CD8-positive, alpha-beta T cell (primary cell): ENCODE measurements at places on chromosomes 5 and 9.

GRCh38 chr9:28620661-28621060 lies 1047.4 kb upstream of the C9orf72 start:
- DNase-seq, result no peak

GRCh38 chr9:93397661-93398373 lies 53.7 kb upstream of the FAM120A start:
- no peak for DNase-seq

DNA sequence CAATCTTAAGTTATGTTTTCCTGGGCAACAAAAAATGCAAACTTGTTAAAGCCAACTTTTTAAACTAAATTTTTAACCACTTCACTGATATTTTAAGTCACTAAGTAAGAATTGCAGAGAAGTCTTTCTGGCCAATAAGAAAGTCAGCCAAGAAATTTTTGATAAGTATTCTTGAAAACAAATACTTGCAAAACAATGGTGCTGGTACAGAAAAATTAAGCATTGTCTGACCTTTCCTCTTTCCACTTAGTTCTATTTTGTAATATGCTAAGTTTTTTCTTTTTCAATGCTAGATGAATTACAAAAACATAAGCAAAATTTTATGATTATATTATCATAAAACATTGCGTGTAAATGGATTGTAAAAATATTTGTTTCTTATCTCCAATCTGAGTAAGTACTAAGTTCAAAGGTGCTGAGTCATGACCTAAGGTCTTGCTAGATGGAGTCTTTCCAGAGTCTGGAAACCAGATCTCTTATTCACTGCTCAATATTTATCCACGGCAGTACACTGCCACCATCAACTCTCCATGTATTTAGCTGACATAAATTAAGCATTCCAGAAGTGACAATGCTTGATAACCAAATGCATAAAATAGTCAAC lies 139.7 kb downstream of the MEF2C start:
- DNase-seq, result no peak

DNA sequence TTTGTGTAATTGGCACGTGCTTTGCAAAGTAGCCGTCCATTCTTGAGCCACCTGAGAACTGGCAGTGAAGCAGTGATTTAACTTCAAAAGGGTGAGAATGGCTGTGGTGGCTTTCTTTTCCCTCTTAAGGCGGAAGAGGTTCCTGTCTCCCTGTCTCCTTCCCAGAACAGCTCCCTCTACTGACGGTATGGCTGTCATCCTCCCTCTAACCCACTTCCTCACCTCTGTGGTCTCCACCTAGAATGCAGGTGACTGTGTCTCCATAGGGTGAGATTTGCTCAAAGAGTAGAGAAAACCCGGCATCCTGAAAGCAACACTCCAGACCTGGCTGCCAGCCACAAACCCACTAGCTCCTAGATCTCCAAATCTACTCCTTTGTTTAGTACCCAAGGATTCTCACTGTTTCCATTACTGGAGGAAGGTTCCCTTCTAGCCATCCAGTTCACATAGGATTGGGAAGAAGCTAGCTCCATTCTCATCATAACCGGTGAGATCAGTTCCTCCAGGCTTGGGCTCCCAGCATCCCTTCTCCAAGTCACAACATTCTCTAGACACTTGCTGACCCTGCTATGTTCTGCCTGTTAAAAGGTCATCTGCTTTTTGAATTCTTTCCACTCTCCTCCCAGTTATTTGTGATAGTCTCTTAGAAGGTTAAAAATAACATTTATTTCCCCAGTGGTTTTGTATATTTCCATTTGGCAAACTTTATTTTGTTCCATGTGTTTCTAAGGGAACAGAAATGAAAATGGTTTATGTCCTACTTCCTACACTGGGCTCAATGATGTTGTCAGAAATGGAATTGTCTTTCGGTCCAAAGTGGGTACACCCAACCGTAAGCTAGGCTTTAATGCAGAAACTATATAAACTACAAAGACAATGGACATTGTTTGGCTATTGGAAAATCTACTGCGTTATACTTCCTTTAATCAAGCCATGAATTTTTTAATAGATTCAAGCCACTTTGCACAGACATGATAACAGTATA lies 269.4 kb downstream of the CWC27 start:
- DNase-seq, result peak; percentile 66

- DNase-seq, result no peak
These were observed 77.2 kb downstream of the MRPS30 start for GRCh38 chr5:44885903-44886302.

DNA sequence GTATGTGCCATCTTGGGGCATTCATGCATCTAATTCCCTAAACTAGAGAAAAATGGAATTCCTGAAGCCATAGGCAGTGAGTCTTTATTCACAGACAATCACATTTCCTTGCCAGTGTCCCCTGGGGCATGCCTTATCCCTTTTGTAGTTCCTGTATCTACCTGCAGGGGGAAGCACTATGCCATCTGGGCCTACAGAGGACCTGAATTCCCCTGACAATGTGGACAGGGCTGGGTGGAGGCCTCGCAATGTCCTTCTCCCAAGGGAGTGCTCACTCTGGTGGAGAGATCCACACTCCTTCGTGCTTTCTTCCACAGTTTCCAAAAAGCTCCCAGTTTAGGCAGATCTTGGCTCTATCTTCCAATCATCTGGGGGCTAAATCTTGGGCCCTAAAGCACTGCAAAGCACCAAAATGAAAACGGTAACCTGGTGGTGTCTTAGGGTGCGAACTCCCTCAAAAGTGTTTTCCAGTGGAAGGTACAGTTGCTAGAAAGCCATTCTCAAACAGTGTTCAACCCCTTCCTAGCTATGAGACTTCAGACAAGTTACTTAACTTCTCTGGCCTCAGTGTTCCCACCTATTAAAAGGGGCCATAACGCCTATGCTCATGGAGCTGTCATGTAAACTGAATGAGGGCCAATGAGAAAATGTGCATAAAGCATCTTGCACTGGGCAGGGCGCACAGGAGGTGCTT lies 17.5 kb downstream of the WHRN start:
- DNase-seq, result peak; percentile 44

DNA sequence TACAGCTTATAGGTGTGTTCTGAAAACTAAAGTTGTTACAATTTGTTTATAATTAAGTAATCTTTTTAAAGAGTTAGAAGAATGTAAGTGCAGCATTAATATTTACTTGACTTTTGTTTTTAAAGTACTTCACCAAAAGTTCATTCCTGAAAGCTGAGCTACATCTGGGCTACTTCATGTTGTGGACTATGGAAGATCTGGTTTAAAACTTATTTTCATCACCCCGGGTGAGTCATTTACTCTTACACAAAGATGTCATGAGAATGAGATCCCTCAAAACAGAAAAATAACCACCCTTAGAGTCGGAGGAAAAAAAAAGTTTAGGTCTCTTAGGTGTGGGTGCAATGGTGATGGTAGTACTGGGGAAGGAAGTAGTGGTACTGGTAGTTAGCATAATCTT lies 5.1 kb downstream of the POU5F2 start:
- DNase-seq, result no peak

GRCh38 chr9:18333157-18333556 lies 140.8 kb upstream of the ADAMTSL1 start:
- no peak for DNase-seq

GRCh38 chr5:172096207-172096940 lies 89.9 kb upstream of the FBXW11 start:
- no peak for DNase-seq

GRCh38 chr5:142342128-142342981 lies 17.5 kb upstream of the SPRY4 start:
- DNase-seq, result no peak

DNA sequence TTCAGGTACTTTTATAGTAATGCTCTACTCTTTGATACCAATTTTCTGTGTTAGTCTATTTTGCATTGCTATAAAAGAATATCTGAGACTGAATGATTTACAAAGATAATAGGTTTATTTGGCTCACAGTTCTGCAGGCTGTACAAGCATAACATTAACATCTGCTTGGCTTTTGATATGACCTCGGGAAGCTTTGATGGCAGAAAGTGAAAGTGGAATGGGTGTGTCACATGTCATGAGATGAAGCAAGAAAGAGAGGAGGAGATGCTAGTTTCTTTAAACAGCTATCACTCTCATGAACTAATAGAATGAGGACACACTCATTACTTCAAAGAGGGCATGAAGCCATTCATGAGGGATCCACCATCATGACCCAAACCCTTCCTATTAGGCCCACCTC lies 270.9 kb upstream of the IL12B start:
- no peak for DNase-seq

- peak; percentile 35 for DNase-seq
These were observed at the start of gene FGFR4 for GRCh38 chr5:177086654-177087397. Gene FGFR4 (plus strand): TSS chr5:177086915. CDS start chr5:177089603, 2,688 bp downstream.

GRCh38 chr5:72245546-72245945 lies 74.5 kb downstream of the MRPS27 start:
- DNase-seq, result no peak

DNA sequence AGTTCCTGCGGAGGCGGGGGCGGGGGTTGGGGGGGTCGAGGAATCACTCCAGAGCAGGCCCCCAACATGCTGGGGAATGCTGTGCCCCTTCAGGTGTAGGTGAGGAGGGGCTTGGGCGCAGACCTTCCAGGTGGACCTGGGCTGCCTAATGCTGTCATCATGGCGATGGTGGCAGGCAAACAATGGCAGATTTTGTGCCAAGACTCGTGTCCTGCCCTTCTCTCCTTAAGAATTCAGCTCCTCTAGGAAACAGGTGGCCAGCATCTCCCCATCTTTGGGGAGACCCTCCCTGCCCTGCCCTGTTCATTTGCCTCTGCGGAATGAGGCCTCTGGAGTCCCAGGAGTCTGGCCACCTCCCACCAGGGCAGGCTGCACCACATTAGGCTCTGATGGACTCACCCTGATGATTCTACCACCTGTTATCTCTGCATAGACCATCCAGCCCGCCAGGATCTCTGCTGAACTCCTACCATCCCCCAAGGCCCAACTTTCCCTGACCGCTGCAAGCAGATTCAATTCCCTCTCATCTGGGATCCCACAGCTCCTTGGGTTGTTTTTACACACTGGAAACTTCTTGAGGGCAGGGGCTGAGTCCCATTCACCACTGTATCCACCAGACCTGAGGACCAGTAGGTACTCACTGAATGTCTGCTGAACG lies 10.9 kb upstream of the SLC25A51 start:
- no peak for DNase-seq

- DNase-seq, result no peak
These were observed 456.6 kb downstream of the ARHGEF28 start for GRCh38 chr5:74082512-74083055.

DNA sequence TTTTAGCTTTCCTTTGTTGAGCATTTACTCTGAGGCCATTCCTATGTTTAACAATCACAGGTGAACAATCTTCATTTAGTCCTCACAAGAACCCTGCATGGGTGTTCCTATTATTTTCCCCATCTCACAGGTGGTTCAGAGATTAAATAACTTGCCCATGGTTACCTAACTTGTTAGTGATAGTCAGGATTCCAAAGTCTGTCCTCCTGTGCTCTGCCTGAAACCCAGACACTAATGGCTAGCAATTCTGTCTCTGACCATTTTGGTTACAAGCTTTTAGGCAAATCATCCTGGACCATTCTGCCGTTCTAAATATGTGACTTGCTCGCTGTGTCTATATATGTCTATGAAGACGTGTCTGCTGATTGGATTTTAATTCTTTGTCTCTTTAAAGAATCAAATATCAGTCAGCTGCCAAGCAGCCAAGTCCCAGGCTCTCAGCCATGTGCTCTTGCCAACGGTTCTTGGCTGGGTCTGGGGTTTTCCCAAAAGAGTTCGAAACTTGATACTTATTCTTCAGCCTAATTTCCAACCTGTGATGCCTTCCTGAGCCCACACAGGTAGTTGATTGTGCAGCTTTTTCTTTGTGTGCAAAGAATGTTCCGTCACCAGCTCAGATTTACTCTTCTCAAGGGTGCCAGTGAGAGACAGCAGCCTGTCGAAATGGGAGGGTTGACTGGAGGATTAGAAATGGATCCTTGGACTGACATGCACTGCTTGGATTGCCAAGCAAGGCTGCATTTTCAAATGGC lies 121.7 kb downstream of the NREP start:
- no peak for DNase-seq

- no peak for DNase-seq
These were observed 45.7 kb upstream of the FAM170A start for GRCh38 chr5:119583684-119584083.

DNA sequence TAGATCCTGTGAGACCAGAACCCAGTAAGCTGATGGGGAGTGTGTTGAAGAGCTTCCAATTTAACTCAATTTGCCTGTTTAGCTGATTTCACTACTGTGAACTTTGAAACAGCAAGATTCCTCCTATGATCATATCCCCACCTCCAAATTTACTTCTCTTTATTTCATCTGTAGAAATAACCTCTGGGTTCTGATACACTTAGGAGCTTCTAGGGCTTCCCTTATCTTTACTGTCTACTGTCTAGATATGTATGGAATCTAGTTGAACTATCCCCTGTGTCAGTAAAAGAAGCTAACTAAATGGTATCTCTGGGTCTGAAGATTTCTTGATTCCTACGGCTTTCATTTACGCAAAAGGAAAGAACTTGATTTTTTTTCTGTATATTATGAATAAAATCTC lies 116.8 kb downstream of the GCNT1 start:
- no peak for DNase-seq

- DNase-seq, result no peak
These were observed 186.7 kb downstream of the NTRK2 start for GRCh38 chr9:84856181-84856632.

- DNase-seq, result no peak
These were observed 11.6 kb upstream of the NKD2 start for GRCh38 chr5:997001-997474.

DNA sequence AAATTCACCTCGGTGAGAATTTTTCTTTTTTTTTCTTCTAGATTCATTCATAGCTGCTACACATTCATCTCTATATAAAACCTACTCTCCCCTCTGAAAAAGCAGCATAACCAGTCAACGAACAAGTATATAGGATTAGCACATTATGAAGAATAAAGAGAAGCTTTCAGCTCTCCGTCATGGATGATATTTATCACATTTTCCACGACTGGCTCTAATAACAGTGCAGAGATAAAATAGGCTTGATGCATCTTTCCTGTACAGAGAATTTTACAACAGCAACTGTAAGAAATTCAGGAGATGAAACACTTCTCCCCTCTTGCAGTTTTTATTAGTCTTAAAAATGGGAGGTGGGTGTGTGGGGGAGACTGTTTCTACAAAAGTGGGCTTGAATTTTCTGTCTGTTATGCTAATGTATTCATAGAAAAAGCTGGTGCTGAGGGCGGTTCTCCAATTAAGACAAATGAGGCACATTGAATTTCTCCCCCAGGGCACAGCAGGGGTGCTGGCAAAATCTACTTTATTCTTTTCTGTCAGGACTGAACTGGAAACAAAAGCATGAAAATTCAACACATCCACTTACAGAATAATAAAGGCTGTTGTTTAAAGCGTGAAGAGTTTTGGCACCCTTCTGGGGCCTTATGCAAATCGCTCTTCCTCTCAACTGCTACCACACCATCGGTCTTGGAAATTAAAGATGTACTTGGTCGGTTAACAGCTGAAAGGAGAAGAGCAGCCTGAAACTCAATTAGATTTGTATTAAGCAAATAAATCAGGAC lies 233.9 kb upstream of the ZNF608 start:
- no peak for DNase-seq

- no peak for DNase-seq
These were observed 217.5 kb upstream of the OTULINL start for GRCh38 chr5:14364096-14364495.

GRCh38 chr5:60870857-60871256 lies 26.8 kb upstream of the ELOVL7 start:
- no peak for DNase-seq

GRCh38 chr5:169384661-169385060 lies 83.7 kb upstream of the SLIT3 start:
- no peak for DNase-seq
